ENCODE measurements at places on chromosomes 6 and 20.

- DNase-seq = no peak
Measured at GRCh38 chr6:29567991-29568390, 8.5 kb upstream of the UBD start.

DNA sequence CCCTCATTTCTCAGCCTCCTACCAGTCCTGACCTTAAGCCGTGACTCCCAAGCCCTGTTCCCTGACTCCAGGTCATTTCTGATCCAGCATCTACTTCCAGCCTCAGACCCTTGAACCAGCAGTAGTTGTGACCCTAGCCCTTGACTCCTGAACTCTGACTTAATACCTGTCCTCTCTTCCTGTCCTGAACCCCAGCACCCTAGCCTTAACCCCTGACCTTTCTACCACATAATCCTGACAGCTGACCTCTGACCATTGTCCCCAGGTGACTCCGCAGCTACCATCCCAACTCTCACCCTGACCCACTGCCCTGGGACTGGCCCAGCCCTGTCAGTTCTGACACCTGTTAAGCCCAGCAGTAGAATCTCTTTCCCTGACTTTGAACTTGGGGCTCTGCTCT is 42.1 kb downstream of the MYH7B start:
- DNase-seq = no peak

DNA sequence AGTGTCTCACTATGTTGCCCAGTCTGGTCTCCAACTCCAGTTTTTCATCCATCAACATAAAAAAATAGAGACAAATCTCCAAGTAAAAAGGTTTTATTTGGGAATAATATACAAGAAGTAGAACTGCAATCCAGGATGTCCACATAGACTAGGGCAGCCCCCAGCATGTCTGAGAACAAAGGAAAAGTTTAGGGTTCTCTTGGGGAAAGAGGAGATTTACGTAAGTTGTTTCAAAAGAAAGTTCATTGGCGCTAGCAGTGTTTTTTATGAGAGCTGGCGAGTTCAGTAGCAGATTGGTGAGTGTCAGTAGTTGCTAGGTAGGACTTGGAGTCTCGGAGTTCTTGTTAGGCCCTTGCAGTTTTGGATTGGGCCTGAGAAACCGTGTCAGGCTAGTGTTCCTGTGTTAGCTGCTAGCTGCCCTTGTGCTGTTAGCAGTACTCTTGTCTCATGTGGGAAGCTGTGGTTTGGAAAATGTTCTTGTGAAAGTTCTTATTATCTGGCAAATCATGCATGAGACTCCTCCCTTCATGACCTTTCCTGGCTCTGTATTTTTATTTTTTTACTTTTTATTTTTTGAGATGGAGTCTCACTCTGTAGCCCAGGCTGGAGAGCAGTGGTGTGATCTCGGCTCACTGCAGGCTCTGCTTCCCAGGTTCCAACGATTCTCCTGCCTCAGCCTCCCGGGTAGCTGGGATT is 24.7 kb downstream of the TTLL9 start:
- peak; percentile 55 for DNase-seq

DNA sequence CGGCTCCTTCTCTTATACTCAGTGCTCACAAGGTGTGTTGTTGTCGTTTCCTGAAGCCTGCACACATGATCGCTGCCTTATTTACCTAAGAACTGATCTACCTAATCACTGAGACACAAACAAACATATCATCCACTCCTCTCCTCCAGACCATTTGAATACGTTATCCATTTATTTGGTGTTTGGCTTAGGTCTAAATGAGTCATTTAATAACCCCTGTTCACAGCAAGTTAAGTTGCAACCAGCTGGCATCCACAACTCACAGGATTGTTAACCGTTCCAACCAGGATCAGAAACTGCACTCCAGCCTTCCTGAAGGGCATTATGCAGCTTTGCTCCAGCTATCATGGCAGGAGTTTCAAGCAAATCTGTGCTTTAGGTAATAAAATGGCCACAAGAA is 511.1 kb upstream of the MAP3K7 start:
- DNase-seq = no peak

GRCh38 chr6:125804264-125804663 is 13.5 kb downstream of the NCOA7 start:
- no peak for DNase-seq

DNA sequence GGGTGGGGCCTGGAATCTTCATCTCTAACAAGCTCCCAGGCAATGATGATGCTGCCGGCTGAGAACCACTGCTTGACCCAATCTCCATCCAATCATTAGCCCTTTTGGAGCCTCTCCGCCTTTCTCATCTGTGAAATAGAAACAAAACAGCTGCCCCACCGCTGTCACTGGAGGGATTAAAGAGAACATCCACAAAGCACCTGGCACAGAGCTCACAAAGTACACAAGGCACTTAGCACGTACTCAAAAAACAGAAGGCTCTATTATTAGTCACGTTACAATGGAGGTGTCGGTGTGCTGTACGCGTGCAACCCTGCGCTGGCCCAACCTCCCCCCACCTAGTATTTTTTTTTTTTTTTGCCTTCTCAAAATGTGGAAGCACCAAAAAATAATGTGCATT is 213.5 kb upstream of the ARID1B start:
- no peak for DNase-seq

- no peak for DNase-seq
Measured at GRCh38 chr6:117354671-117355070, 71.1 kb downstream of the ROS1 start.

DNA sequence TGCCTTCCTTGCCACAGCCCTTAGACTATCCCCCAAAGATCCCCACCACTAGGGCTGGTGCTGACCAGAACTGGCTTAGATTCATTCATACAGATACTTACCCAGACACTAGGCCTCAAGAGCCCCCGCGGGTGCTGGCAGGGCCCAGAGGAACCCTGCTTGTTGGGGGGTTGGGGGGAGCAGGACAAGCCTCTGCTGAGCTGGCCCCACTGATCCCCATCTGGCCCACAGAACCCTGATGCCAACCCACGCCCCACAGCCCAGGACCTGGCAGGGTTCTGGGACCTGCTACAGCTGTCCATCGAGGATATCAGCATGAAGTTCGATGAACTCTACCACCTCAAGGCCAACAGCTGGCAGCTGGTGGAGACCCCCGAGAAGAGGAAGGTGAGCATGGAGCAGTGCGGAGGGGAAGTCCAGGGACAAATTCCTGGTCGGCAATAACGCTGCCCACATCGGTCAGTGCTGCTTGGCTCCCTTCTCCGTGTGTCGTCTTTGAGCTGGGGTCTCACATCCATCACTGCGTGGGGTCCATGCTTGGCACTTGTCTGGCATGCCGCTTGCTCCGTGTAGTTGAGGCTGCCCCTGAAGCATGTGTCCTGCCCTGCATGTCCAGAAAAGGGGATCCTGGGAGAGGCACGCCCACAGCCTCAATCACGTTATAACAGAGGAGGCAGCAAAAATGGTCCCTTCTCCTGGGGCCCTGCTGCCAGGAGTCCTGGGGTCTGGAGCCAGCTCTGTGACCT is 15.5 kb upstream of the MYL9 start:
- no peak for DNase-seq

DNA sequence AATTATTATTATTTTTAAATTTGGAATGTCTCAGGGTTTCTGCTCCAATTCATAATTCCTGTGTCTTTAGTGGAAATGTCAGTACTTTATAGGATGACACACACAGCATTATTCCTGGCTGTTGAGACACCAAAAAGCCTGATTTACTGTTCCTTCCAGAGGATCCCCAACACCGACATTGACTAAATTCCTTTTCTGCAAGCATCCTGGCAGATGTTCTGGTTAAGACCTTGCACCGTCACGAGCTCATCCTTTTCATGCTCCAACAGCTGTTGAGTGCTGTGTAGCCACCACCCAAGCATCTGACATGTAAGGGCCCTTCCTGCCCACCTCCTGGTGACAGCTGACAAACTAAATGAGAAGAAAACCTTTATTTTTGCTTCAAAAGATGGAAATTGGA is 284.3 kb upstream of the SULF2 start:
- no peak for DNase-seq

- DNase-seq = peak; percentile 61
Measured at GRCh38 chr6:127069659-127070279, 48.7 kb upstream of the RSPO3 start.

DNA sequence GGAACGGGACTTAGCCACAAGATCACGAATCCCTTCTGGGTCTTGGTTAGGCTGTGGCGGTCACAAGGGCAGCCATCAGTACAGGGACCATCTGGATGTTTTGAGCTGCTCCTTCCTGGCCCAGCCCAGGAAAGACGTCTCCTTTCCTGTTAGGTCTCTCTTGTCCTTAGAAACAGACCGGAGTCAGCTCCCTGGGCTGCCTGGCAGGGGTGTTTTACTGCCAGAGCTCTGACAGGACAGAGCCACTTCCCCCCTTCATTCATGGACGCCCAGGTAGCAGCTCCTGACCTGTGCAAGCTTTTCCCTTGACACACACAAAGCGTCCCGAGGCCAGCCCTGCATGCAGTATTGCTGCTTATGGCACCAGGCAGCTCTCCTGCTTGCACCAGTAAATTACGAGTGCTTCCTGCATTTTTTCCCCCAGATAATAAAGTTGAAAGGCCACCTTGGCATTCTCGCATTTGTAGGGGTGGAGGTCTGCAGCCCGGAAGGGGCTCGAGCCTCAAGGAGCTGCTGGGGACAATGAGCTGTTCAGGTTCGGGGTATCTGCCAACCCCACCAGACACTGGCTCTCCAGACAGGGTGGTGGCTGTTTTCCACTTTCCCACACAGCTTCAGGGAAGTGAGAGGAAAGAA is 87.4 kb downstream of the NOL4L start:
- DNase-seq = peak; percentile 45

Measured in mesendoderm (in vitro differentiated cells).